ENCODE measurements at places on chromosomes 5 and 9.

- no peak for DNase-seq
These were observed 97.7 kb upstream of the PRRC1 start for GRCh38 chr5:127419683-127420257.

GRCh38 chr5:138054847-138055558, 22.1 kb upstream of the FAM13B start:
- DNase-seq: no peak

DNA sequence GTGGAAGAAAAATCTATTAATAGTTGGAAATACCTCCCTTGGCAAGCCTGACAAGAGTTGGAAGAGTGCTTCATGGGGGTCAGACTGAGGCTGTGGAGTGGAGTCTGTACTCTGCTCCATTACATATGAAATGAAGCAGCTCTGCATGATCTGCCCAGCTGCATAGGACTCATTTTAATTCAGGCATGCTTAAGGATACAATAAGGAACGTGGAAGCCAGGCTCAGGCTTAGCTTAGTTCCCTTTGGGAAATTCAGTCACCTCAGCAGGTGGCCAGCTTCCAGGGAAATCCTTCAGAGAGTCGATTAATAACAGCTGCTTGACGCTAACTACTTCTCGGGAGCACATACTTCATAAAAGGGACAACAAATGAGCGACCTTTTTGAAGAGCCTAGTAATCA, 1672.9 kb upstream of the WWC1 start:
- DNase-seq: no peak

DNA sequence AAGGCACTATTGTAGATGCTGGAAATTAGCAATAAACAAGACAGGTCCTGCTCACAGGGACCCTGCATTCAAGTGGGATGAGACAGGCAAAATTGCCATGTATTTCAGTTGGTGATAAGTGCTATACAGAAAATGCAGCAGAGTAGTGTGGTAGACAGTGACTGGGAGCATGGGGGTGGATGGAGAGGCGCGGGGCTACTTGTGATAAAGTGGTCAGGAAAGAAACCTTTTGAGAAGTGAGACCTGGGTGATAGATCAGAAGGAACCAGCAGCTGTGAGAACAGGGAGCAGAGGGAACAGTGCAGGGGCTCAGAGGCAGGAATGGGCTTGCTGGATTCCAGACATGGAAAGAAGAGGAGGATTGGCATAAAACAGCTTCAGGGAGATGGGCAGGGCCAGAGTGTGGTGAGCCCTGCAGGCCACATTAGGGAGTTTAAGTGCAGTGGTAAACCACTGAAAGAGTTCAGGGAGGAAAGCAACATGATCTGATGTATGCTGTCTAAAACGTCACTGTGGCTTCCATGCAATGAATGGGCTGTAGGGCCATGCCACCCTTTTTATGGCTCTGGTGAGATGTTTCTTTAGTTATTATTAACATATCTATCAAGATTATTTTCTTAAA, 7.3 kb downstream of the CRHBP start:
- DNase-seq: no peak

GRCh38 chr5:166086568-166086967, 2204.9 kb upstream of the WWC1 start:
- DNase-seq: no peak

- no peak for DNase-seq
These were observed 13.6 kb downstream of the EXOC3 start for GRCh38 chr5:456351-457194.

- no peak for DNase-seq
These were observed 864.6 kb upstream of the ACO1 start for GRCh38 chr9:31519826-31520225.

DNA sequence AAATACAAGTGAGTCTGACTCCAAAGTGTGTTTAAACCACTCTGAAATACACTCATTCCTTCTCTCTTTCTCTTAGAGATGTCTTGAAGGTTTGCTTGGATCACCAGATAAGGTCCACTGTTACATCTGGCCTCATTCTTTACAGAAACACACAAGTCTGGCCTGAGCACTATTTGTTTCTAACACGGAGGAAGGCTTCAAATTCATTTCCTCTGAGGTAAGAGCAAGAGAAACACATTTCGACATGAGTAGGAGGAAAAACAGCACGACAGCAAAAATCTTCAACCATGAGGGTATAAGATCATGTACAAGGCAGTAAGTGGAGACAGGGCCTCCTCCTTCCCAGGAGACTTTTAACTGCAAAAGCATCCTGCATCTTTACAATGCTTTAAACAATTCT, 8.0 kb downstream of the SIL1 start:
- peak; percentile 55 for DNase-seq

- DNase-seq: no peak
These were observed 192.6 kb upstream of the RASA1 start for GRCh38 chr5:87074934-87075541.

DNA sequence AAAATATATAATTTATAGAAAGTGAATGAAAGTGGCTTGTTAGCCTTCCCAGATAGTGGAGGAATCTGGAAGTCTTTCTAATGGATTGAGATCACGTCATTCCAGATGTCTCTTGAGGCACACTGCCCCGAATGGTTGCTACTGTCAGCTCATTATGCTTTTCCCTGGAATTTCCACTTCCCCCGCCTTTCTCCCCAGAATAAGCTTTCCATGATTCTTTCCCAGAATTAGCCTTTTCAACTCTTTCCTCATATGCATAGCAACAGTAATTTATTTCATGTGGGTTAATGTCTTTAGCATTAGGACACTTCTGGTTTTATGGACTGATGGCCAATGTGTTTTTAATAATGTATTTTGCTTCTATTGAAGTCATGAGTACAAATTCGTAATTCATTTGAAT, 81.5 kb downstream of the PALM2AKAP2 start:
- DNase-seq: no peak

DNA sequence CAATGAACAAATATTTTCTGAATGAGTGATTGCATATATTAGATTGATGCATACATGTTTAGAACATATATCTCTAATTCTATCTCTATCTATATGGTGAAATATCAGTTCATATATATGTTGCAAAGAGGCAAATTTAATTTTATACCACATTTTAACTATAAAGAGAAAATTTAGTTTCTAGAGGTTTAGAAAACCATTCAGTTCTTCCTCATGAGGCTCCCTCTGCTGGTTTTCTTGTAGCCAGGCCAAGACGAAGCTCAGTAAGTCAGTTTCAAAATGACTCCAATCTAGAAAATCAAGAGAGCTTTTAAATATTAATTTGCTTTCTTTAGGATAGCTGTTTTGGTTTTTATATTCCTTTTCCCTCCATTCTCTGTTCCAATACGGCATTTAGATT, 312.1 kb downstream of the TMEM232 start:
- no peak for DNase-seq

DNA sequence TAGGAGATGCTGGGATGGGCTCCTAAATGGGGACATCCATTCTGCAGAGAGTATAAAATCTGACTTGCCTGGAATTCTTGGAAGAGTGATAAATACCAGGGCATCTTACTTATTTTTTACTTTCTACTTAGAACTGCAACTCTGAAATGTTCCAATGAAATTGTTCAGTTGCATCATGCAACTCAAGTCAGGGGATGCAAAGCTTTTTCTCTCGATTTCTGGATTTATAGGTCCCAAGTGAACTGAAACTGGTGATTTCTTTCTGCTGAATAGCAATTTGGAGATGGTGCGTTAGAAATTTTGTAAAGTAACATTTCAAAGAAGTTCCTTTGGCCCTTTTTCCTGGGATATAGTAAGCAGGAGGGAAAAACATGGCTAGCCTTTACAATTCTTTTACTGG, 238.4 kb upstream of the CD180 start:
- DNase-seq: no peak

DNA sequence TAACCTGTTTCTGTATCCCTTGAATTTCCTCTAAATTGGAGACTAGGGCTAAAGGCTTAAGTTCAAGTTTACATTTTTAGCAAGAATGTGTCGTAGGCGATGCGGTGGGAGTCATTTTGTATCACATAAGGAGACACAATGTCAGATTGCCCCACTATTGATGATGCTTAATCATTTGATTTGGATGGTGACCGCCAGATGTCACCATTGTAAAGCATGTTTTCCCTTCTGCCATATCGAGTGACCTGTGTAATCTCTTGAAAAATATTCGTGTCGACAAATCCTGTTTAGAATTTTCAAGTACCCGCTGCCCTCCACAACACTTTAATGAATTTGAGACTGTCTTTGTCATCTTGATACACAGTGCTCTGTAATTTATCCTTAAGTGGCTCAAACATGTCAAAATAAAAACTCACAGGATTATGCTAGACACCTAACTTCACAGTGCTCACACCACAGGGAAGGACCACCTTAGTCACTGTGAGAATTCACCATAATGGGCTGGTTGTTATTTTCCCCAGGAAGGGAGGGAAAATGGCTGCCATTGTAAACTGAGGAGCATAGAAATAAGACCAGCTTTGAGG, 34.5 kb upstream of the SLC46A2 start:
- peak; percentile 52 for DNase-seq

DNA sequence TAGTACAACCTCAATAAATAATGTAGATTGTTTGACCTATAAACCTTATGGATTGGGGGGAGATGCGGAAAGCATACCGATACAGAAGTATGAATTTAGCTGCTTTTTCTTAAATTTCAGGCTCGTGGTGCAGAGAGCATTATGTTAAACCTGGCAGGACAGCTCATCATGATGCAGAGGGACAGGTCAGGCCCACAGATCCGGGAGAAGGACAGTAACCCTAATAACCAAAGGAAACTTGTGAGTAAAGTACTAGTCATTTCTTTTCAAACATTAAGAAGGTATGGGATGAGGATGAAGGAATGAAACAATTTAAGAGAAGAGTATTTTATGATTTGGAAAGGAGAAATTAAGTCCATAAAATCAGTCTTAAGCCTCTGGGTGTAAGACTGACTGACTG, 70.5 kb downstream of the ERMP1 start:
- DNase-seq: no peak

DNA sequence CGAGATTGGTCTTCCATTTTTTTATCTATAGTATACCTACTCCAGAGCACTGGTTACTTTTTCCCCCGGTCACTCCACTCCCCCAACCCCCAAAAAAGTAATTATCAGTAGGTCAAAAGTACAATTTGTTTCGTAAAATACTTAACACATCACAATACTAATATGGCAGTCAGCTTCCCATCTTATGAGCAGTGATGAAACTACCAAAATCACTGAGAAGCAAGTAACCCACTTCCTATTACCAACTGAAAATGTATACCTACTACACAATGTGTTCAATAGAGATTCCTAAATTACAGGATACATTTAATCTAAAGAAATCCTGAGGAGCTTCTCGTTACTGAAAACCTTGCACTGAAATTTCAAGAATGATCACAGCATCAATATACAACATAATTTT, 1.9 kb downstream of the CERT1 start:
- peak; percentile 73 for DNase-seq

- DNase-seq: peak; percentile 79
These were observed 35.0 kb downstream of the ERGIC1 start for GRCh38 chr5:172868924-172869591.

- no peak for DNase-seq
These were observed 17.8 kb upstream of the FIBCD1 start for GRCh38 chr9:130956636-130957450.

- peak; percentile 37 for DNase-seq
These were observed 20.5 kb upstream of the NDST1 start for GRCh38 chr5:150487199-150488061.

All from suppressor macrophage (primary cell).